ENCODE measurements at places on chromosomes 7 and 10. TPM values are rescaled to one million over a fixed set of nuclear protein-coding genes. Genes with fewer than 3 reads are reported as not detected.

The GBX1 gene
- not detected for total RNA-seq

The CH25H gene
- not detected for total RNA-seq

The VIPR2 gene
- total RNA-seq, result not detected

The CPA1 gene
- total RNA-seq, result not detected

The SLK gene
- total RNA-seq, result 24.5 TPM

The STAG3 gene
- 22.0 TPM for total RNA-seq

The TMEM60 gene
- 20.4 TPM for total RNA-seq

The ZP3 gene
- 0.64 TPM for total RNA-seq

The SYT15B gene
- total RNA-seq, result not detected

The ANKRD16 gene
- 13.1 TPM for total RNA-seq

The STMP1 gene
- 30.3 TPM for total RNA-seq

The C7orf33 gene
- not detected for total RNA-seq

The PCLO gene
- total RNA-seq, result 0.32 TPM

The EBLN1 gene
- not detected for total RNA-seq

The PLCE1 gene
- not detected for total RNA-seq

The ADAM12 gene
- 0.22 TPM for total RNA-seq

The MUC12 gene
- not detected for total RNA-seq

The CCL24 gene
- not detected for total RNA-seq

Data from B cell (primary cell).